Gastrocnemius medialis (tissue), 4 donors: ENCODE measurements at places on chromosomes 12 and 14. TPM values are rescaled to one million over a fixed set of nuclear protein-coding genes. Genes with fewer than 3 reads are reported as not detected.

DNA sequence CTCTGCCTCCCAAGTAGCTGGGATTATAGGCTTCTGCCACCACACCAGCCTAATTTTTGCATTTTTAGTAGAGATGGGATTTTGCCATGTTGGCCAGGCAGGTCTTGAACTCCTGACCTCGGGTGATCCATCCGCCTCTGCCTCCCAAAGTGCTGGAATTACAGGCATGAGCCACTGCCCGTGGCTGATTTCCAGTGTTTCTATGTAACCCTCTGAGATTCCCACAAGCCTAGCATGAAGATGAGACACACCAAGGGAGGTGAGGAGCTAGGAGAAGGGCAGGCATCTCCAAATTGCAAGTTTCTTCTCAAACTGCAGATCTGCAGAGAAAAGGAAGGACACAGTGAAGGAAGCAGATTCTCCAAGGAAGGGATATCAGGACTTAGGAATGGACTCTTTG lies 125.0 kb downstream of the CACNA1C start:
- DNase-seq = no peak

GRCh38 chr12:1170411-1170810 lies 179.4 kb downstream of the ERC1 start:
- DNase-seq = no peak

DNA sequence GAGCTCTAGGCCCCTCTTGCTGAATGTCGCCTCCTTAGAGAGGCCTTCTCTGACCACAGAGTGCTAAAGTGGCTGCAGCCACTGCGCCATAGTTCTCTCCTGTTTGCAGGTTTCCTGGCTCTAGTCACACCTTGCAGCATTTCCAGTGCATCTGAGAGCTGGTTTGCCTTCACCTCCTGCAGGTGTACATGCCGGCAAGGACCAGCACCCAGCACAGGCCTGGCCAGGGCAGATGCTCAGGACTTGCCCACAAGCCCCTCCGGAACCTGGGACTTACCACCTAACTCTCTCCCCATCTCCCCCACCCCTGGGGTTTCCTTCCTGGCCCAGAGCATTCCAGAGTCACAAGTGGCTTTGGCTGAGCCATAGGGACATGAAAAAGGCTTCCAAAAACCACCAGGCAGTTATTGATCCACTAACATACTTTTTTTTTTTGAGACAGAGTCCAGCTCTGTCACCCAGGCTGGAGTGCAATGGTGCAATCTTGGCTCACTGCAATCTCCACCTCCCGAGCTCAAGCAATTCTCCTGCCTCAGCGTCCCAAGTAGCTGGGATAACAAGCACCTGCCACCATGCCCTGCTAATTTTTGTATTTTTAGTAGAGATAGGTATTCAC lies 9.1 kb downstream of the ITPK1 start:
- no peak for DNase-seq

GRCh38 chr14:77786148-77786547 lies 13.8 kb upstream of the ADCK1 start:
- DNase-seq = no peak

DNA sequence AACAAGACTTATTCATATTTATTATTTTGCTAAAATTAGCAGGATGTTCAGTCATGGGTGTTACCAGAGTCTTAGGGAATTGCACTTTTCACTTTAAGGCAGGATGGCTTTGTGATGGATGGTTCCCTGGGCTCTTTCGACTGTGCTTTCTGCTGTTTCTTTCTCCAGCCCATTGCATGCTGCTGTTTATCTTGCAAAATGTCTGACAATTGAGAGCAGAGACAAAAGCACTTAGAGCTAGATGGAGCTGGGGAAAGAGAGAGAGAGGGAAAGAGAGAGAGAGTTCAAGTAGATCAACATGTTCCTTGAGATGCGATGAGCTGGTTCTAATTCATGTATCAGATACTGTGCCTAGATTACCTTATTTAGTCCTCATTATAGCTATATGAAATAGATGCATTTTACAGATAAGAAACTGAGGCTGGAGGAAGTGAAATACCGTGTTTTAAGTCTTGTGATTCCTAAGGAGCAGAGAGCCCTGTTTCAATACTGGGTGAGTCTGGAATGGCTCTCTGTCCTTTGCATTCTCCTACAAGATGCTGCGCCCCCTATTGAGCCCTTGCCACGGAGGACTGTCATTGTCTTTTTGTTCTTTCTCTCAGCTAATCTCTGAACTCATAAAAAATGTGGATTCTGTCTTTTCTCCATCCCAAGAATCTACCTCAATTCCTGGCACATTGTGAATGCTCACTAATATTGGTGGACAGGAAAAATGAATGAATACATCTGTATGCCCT lies 227.9 kb downstream of the ALG10B start:
- no peak for DNase-seq

GRCh38 chr14:61347826-61348443 lies 26.6 kb downstream of the PRKCH start:
- DNase-seq = no peak

- no peak for DNase-seq
Measured at GRCh38 chr12:44537354-44537753, 338.8 kb downstream of the NELL2 start.

GRCh38 chr12:82426081-82426480 lies 67.8 kb downstream of the METTL25 start:
- no peak for DNase-seq

Gene FOXM1
- 1.1 TPM for total RNA-seq

Gene SMIM41
- total RNA-seq = not detected

Gene CATSPERB
- not detected for total RNA-seq
